Osteoblast (primary cell): ENCODE measurements at places on chromosomes 7 and 10.
A peak's percentile ranks its signal among the peaks of the same experiment; 100 is the strongest.

- DNase-seq = no peak
- H3K27ac ChIP-seq = peak overlapping the region; percentile 67
- H3K4me1 ChIP-seq = peaks cover 18% of the 10 kb centered on the region
- H3K27me3 ChIP-seq = no peaks in the 10 kb centered on the region
Measured at GRCh38 chr10:126270111-126270510, 118.2 kb downstream of the ADAM12 start.

DNA sequence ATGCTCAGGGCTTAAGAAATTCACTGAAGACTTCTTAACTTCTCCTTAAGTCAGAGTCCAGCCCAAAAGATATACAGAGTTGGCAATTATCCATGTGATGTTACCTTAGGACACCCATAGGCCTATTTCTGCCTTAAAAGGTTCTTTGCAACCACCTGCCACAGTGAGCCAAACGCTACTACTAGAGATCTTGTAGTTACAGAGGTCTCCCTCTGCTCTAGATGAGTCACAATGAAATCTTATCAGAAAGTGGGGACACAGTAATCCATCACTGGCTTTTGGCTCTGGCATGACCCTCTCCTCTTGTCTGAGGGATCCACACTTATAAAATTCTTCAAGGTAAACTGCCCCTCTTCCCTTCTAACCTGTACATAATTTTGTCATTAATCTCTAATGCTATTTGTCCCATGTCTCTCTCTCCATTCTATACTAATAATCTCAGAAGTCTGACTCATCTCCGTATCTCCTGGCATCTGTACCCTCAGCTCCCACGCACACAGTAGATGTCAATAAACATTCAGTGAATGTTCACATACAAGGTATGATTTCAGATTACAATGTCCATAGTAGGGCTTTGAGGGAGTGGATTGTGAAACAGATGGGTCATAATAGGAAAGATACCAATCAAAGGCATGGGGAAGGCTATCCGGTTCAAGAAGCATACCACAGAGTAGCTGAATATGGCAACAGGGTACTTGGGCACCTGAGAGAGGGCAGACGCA is 112.1 kb downstream of the SGMS1 start:
- no peak overlapping the region for H3K27ac ChIP-seq
- H3K4me3 ChIP-seq = no peak overlapping the region
- peaks cover 12% of the 10 kb centered on the region for H3K4me1 ChIP-seq
- no peaks in the 10 kb centered on the region for H3K27me3 ChIP-seq
- H3K36me3 ChIP-seq = no peaks in the 10 kb centered on the region

DNA sequence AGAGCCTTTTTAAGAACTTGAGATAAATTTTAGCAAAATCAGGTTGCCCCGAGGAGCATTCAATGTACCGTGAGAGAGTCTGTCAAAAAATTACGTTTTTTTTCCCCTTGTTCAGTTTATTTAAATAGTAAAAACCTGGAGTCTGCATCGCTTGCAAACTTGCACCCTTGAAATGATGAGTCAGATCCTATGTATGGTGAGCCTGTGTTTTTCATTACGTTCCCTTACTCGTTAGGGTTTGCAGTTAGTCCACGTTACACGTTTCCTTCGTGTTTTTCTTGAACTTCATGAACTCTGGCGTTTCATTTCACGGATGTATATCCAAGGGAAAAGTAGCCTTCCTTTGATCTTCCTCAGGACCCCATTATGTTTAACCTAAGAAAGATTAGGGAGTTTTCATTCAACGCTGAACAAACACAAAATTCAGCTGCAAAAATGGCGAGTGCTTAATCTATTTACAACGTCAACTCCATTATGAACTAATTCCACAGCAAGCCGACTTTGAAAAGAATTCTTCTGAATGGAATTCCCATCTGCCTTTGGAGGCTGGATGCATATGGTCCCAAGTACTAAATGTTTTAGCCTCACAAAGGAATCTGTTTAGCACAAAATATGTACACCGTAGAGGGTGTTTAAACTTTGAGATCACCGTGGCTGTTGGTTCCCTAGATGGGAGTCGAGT is 182.4 kb downstream of the MYOF start:
- no peak overlapping the region for H3K4me3 ChIP-seq
- H3K4me1 ChIP-seq = no peaks in the 10 kb centered on the region
- peaks cover 9% of the 10 kb centered on the region for H3K36me3 ChIP-seq
- H3K27me3 ChIP-seq = no peaks in the 10 kb centered on the region
- no peak for DNase-seq

DNA sequence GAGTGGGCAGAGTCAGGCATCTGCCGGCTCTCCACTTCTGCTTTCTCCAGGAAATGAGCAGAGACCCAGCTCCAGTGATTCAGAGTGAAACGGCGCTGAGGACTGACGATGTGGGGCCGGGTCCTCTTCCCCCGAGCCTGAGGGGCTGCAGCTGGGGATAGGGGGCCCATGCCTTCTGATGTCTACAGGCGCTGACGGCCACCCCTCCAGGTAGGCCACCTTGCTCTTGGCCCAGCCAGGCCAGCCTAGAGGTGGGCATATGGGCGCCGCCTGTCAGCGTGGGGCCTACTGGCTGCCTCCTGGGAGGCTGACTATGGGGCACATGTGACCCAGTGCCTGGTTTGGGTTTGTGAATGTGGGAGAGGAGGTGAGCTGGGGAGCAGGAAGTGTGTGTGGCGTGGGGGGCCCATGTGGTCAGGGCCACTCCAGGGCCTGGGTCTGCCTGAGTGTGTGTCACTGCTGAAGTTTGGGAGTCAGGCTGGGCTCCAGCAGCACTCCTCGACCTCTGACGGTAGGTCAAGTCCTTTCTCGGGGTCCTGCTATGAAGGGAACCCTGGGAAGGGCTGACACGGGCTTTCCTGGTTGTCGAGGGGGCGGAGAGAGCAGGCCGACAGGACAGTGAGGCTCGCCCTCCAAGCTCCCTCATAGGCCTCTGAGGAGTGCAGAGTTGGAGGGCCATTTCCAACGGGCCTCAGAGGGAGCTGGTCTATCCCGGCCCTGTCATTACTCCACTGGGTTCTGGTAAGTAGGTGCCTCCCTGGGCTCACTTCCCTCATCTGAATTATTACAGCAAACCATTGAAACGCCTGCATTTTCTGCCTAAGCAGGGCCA is at the start of gene WDFY4:
WDFY4 (plus strand) TSS at position 82 of the 832 bp plus-strand sequence. CDS start 24,860 bp downstream, outside the sequence.
- no peak for DNase-seq
- H3K4me1 ChIP-seq = no peaks in the 10 kb centered on the region
- H3K27ac ChIP-seq = no peak within 1 kb of the TSS
- peaks cover 13% of the 10 kb centered on the region for H3K27me3 ChIP-seq

DNA sequence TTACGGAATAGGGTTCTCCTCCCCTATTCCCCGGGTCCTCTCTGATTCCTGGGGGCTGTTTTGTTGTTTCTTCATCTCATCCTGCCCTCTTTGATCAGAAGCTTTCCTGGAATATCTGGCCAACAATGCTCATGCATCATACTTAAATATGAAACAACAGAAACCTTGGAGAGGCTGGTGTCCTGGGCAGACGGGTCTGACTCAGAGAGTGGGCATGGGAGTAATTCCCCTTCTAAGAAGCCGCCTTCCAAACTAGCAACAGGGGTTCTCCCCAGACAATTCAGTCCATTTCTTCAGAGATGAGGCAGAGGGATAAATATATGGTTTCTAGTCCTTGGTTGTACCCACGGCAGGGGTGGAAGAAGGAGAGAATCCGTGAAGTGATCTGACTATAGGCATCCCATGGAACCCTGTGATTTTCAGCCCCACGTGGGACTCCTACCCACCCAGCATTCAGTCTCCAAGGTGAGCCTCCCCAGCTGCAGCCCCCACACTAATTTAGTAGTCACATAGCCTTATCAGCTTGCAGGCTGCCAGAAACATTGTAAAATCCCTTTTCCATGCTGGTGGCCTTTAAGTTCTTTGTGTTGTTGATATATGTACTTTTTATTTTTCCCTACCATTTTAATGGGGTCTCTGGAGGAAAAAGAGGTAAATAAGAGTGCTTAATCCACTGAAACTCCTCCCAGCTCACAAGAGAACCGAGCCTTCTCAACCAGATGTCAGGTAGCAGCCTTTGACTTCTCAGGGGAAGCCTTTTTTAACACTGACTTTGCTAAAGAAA is 119.2 kb downstream of the SFMBT2 start:
- no peak for DNase-seq
- H3K27ac ChIP-seq = no peak overlapping the region
- no peak overlapping the region for H3K4me3 ChIP-seq
- H3K27me3 ChIP-seq = no peaks in the 10 kb centered on the region

DNA sequence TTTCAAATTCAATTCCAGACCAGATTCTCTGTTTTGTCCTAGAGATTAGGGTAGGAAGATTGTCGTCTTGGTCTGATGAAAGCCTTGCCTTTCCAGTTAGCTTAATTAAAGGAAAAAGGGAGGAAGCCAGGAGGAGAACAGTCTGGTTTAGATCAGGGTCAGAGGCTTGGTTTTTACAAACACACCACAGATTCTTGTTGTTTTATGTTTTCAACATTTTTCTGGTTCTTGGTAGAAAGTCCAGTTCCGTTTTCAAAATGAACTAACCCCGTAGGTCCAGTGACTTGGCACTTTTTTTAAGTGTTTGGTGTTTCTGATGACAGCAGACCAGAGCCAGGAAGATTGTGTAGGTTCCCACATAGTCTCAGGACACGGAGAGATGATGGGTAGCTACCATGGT is 167.1 kb upstream of the INHBA start:
- peak overlapping the region; percentile 92 for H3K27ac ChIP-seq
- H3K4me3 ChIP-seq = no peak overlapping the region
- H3K27me3 ChIP-seq = no peaks in the 10 kb centered on the region
- no peaks in the 10 kb centered on the region for H3K36me3 ChIP-seq
- H3K4me1 ChIP-seq = peaks cover 65% of the 10 kb centered on the region

GRCh38 chr10:26464632-26465280 is 26.6 kb downstream of the APBB1IP start:
- H3K36me3 ChIP-seq = no peaks in the 10 kb centered on the region
- DNase-seq = no peak
- H3K27ac ChIP-seq = no peak overlapping the region
- no peak overlapping the region for H3K4me3 ChIP-seq

- H3K4me3 ChIP-seq = no peak overlapping the region
- H3K27ac ChIP-seq = no peak overlapping the region
- peaks cover 18% of the 10 kb centered on the region for H3K4me1 ChIP-seq
- H3K27me3 ChIP-seq = no peaks in the 10 kb centered on the region
- no peak for DNase-seq
Measured at GRCh38 chr7:94436700-94437099, 42.0 kb downstream of the COL1A2 start.

GRCh38 chr10:121567569-121567968 is 30.7 kb downstream of the FGFR2 start:
- no peaks in the 10 kb centered on the region for H3K36me3 ChIP-seq
- no peaks in the 10 kb centered on the region for H3K27me3 ChIP-seq
- no peak overlapping the region for H3K4me3 ChIP-seq
- no peak overlapping the region for H3K27ac ChIP-seq
- H3K4me1 ChIP-seq = no peaks in the 10 kb centered on the region

- no peak overlapping the region for H3K27ac ChIP-seq
- H3K36me3 ChIP-seq = no peaks in the 10 kb centered on the region
- no peak overlapping the region for H3K4me3 ChIP-seq
- H3K27me3 ChIP-seq = peaks cover 9% of the 10 kb centered on the region
Measured at GRCh38 chr10:75276069-75276872, 40.5 kb upstream of the COMTD1 start.

- DNase-seq = no peak
- H3K4me1 ChIP-seq = no peaks in the 10 kb centered on the region
- no peak overlapping the region for H3K27ac ChIP-seq
- H3K4me3 ChIP-seq = no peak overlapping the region
- H3K36me3 ChIP-seq = no peaks in the 10 kb centered on the region
Measured at GRCh38 chr10:26214004-26214403, 2.6 kb upstream of the GAD2 start.

GRCh38 chr10:32229170-32229569 is 117.8 kb downstream of the EPC1 start:
- H3K4me3 ChIP-seq = no peak overlapping the region
- no peak overlapping the region for H3K27ac ChIP-seq
- no peaks in the 10 kb centered on the region for H3K4me1 ChIP-seq
- H3K27me3 ChIP-seq = no peaks in the 10 kb centered on the region
- H3K36me3 ChIP-seq = no peaks in the 10 kb centered on the region

GRCh38 chr10:62437696-62438095 is 63.5 kb downstream of the ZNF365 start:
- peaks cover 14% of the 10 kb centered on the region for H3K4me1 ChIP-seq
- no peaks in the 10 kb centered on the region for H3K36me3 ChIP-seq

GRCh38 chr10:6204341-6205191 is 1.8 kb downstream of the PFKFB3 start:
- peaks cover 25% of the 10 kb centered on the region for H3K4me1 ChIP-seq
- peak; percentile 98 for DNase-seq
- H3K27ac ChIP-seq = peak overlapping the region; percentile 57
- H3K36me3 ChIP-seq = no peaks in the 10 kb centered on the region
- H3K4me3 ChIP-seq = peak overlapping the region; percentile 86

DNA sequence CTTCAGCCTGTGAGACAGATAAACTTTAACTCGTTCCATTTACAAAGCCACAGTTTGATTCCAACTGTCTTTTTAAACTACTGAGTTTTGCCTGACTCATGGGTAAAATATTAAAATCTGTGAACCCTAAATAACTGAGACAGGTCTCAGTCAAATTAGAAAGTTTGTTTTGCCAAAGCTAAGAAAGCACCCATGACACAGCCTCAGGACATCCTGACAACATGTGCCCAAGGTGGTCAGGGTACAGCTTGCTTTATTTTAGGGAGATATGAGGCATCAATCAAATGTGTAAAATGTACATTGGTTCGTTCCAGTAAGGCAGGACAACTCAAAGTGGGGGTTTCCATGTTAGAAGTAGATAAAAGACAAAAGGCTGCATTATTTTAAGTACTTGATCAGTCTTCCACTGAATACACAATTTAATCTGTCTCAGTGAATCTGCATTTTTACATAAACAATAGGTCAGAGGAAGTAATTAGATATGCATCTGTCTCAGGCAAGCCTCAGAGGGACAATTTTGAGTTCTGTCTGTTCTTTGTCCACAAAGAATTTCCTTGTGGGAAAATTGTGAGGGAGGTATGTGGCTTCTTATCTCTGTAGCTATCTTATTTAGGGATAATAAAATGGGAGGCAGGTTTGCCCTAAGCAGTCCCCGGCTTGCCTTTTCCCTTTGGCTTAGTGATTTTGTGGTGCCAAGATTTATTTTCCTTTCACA is 11.0 kb upstream of the PIP start:
- no peaks in the 10 kb centered on the region for H3K27me3 ChIP-seq
- H3K4me3 ChIP-seq = no peak overlapping the region
- no peak overlapping the region for H3K27ac ChIP-seq
- H3K36me3 ChIP-seq = no peaks in the 10 kb centered on the region
- DNase-seq = no peak

- peak overlapping the region; percentile 84 for H3K4me3 ChIP-seq
- DNase-seq = no peak
- H3K36me3 ChIP-seq = no peaks in the 10 kb centered on the region
Measured at GRCh38 chr10:50740293-50740648, 535 bp downstream of the ASAH2B start.

GRCh38 chr7:18659746-18660145 is 164.2 kb downstream of the HDAC9 start:
- no peaks in the 10 kb centered on the region for H3K36me3 ChIP-seq
- no peak overlapping the region for H3K4me3 ChIP-seq
- H3K27me3 ChIP-seq = no peaks in the 10 kb centered on the region
- H3K4me1 ChIP-seq = no peaks in the 10 kb centered on the region
- no peak overlapping the region for H3K27ac ChIP-seq

DNA sequence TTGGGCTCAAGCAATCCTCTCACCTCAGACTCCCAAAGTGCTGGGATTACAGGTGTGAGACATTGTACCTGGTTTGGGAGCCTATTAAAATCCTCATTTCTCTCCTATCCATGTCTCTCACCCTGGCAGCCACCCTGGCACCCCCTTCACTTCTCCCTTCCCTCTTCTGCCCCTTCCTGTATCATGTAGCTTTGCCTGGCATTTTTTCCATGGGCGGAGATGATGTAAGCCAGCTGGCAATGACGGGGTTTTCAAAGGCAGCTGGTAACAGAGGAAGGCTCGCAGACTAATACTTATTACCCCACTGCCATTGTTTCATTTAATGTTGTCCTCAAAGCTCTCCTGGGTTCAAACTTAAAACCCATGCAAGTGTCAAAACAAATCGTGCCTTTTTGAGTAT is 61.9 kb downstream of the RGS10 start:
- H3K4me1 ChIP-seq = no peaks in the 10 kb centered on the region
- H3K27me3 ChIP-seq = peaks cover 42% of the 10 kb centered on the region
- H3K27ac ChIP-seq = no peak overlapping the region
